Naive thymus-derived CD8-positive, alpha-beta T cell (primary cell): ENCODE measurements at places on chromosomes 7 and 10.

GRCh38 chr7:43391518-43391917, 191.4 kb upstream of the STK17A start:
- DNase-seq = no peak

GRCh38 chr10:53325066-53325465, 552.5 kb upstream of the MBL2 start:
- DNase-seq = no peak

DNA sequence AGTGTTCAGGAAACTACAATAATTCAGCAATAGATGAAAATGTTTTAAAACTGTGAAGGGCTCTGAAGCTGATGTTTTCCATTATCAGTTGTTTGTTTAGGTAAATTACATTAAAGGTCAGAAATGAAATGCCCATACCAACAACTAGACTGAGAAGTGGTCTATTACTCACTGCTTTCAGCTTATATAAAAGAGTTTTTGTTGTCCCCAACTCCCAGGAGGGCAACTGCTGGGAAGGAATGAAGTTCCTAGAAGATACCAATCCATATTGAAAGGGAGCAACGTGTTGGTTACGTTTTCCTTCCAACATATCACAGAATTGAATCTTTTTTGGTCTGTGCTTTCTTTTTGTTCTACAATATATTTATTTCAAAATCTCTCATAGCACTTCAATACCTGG, 330.6 kb upstream of the LRRN3 start:
- no peak for DNase-seq

GRCh38 chr10:109861081-109861480, 62.2 kb downstream of the XPNPEP1 start:
- no peak for DNase-seq

DNA sequence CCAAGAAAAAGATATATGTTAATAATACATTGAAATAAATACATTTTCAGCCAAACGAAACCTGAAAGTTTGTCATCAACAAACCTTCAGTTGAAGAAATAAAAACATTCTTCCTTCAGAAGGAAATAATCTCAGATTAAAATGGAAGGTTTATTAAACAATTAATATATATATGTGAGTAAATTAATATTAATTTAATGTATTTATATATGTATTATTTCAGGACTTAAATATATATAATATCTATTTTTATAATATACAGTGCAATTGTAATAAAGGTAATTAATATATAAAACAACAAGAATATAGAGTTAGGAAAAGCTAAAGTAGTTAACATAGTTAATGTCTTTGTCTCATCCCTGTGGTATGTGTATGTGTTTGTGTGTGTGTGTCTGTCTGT, 102.2 kb upstream of the CDC14C start:
- no peak for DNase-seq

DNA sequence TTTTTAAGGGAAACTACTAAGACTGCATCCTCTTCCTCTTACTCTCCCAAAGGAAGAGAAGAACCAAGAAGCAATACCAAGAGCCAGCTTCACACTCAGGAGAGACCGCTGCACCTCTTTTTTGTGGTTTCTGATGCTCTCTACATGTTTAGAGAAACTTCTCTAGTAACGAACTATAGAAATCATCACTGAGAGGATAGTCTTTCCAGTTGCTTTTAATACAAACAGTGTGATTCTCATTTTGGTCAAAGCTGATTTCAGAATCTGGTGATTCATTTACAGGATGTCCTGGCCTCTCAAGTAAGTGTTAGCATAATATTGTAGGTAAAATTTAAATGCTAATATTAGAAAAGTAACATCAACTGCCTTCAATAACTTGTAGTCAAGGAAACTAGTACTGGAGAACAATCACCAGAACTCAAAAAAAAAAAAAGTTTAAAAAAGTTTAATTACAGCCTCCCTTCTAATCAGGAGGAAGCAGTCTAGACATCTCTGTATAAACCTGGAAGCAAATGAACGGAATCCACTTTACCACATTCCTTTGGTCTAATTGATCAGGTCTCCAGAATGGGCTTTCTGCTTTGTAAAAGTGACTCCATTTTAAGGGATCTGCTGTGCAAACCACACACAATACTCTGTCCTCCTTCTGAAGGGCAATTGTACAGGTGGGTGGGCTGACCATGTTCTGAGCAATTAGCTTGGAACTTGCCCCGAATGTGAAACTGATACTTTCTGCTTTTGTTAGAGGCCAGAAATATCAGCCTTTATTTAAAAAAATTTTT, 3.0 kb downstream of the LAMB1 start:
- no peak for DNase-seq

DNA sequence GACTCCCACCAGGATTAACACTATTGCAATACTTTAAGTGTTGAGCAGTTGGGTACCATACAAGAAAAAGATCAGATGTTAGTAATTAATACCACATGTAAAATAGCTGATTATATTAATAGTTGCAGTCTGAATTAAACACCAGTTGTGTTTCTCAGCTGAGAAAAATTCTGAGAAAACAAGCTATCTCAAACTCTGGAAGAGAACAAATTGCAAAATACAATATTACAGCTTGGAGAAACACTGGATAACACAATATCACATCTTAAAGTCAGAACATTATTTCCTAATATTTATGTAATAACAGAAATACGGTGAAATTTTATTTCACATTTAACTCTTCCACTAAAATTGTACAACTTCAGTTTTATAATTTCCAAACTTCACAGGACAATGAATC, 9.2 kb downstream of the SNX13 start:
- no peak for DNase-seq

GRCh38 chr10:95728526-95728925, 27.4 kb upstream of the ENTPD1 start:
- no peak for DNase-seq

GRCh38 chr10:85599081-85599480, 767.5 kb downstream of the GRID1 start:
- DNase-seq = no peak

DNA sequence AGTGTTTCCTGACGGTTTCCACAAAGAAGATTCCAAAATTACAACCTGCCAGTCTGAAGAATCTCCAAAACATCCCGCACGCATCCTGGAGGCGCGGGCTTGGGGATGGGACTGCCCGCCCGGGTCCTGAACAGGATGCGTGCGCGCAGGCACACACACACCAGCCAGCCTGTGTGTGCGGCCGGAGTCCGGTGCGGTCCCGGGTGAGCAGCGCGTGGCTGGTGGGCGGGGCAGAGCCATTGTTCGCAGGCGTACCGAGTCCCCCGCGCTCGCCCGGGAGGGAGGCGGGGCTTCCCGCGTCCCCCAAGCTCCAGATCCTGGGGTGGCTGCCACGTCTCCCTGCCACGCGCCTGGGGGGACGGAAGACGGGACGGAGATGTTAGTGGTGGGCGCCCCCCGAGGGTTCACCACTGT, 675 bp upstream of the SCD start:
- peak; percentile 39 for DNase-seq

- no peak for DNase-seq
These were observed 59.5 kb upstream of the HECTD2 start for GRCh38 chr10:91350651-91351081.

DNA sequence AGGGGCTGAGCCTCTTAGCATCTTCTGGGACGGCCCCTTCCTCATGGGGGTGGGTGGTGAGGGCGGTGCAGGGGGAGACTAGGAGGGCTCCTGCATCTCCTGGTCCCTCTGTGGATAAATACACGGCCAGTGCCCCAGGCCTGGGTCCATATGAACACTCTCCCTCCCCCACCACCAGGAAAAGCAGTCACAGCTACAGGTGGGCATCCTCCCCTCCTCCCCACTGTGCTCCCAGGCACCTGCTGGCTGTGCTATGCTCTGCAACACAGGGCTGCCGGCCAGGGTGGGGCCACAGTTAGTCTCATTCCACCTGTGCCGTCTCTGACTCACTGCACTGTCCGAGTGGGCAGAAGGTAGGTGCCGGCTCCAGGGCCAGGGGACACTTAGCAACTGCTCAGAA, 87.3 kb upstream of the INSIG1 start:
- DNase-seq = no peak

DNA sequence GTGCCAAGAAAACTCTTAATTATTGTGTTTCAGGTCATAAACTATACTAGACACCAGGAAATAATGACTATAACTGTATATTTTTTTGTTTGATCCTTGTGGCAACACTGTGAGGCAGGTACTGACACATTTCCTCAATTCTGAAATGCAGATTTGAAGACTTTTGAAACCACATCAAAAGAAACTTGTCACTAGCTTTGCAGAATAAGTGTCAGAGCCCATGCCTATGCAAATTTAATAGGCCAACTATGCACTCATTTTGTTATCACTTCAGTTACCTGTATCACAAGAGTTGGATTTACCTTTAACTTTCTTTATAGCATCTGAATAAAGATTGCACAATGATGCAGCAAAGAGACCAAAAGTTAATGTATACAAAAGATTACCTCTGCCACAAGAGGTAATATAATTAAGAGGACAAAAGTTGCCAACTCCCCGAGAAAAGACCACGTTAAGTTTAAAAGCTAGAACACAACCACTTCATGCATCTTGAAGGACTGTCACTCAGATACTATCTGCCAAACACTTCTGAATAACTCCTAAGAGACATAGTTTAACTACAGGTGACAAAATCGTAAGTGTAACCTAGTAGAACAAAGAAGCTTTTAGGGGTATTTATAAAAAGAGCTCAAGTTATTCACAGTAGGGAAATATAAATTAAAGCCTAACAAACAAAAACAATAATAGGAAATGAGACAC, 80.5 kb downstream of the ELAPOR2 start:
- DNase-seq = peak; percentile 90

- DNase-seq = no peak
These were observed 348.8 kb downstream of the RNLS start for GRCh38 chr10:88234297-88234696.

DNA sequence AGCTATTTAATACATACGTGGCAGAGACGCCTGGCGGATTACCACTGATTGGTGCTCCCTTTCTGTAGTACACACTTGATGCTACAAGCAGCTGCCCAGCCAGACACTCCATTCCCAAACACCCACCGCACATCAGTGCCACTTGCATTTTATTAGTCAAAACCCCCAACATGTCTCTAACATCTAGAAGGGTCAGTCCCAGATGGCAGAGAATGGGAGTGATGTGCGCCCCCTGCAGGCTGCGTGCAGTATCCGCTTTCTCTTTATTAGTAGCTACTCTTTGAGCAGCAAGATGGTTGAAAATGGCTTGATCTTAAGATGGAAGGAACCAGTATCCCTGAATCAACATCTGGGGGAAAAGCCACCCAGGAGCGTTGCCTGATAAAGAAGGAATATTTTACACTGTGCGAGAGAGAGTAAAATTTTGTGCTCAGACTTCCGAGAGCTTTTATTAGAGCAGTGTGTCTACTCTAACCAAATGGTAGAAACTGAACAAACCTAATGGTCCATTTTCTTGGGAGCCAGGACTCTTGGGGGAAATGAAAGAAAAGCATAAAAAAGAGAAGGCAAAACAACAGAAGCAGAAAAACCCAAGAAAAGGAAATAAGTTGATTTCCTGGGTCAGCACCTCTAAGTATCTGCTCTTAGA, 78.3 kb downstream of the ST8SIA6 start:
- DNase-seq = no peak

GRCh38 chr7:149879271-149879743, 5.5 kb downstream of the ATP6V0E2 start:
- no peak for DNase-seq

GRCh38 chr10:102764470-102765161, 20.9 kb downstream of the WBP1L start:
- DNase-seq = no peak

DNA sequence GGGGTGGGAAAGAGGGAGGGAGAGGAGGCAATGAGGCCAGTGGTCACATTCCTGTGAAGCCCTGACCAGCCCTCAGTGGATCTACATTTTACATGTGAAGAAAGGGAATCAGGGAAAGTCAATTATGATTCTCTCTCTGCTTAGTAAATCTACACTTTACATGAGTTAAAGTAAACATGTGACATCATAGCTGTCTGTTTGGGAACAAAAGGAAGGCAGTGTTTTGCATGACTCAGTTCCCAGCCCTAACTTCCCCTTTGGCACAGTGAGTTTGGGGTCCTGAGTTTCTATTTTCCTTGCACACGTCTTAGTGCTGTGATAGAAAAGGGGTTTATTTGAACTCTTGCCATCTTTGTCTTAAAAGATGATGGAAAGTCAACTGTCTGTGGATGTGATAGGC, 615.1 kb downstream of the SDK1 start:
- DNase-seq = no peak

- no peak for DNase-seq
These were observed 2.6 kb upstream of the C10orf120 start for GRCh38 chr10:122702275-122702674.

DNA sequence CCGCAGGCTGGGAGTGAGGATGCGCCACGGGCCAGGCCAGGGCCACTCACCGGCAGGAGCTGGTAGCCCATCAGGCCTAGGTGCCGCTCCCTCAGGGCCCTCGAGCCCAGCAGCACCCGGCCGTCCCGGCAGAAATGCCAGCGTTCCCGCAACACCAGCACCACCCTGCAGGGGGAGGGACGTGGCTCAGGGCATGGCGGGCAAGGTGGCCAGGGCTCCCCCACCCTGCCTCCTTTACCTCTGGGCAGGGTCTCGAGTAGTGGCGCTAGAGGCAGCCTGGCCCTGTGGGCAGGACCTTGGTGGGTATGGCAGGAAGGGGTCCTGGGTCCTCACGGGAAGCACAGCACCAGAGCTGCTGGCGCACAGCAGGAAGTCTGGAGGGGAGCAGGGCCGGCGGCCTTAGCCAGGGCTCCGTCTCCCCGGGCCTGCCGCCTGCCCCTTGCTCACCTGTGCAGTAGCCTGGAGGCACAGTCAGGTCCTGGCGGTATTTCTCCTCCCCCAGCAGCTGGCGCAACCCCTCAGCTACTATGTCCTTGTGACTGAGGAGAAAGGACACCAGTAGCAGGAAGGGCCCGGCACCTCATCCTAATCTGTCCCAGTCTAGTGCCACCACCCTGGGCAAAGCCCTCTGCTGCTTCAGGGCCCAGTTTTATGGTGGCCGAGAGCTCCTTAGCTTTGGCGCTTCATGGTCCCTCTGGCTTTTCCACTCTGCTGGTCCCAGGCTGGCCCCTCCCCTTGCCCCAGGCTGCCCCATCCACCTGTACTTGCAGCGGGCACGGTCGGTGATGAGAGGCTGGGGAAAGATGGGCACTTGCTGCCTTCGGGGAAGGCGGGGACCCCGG, 3.5 kb downstream of the FASTK start:
- DNase-seq = no peak

GRCh38 chr7:154858836-154859537, 143.9 kb downstream of the PAXIP1 start:
- DNase-seq = no peak

DNA sequence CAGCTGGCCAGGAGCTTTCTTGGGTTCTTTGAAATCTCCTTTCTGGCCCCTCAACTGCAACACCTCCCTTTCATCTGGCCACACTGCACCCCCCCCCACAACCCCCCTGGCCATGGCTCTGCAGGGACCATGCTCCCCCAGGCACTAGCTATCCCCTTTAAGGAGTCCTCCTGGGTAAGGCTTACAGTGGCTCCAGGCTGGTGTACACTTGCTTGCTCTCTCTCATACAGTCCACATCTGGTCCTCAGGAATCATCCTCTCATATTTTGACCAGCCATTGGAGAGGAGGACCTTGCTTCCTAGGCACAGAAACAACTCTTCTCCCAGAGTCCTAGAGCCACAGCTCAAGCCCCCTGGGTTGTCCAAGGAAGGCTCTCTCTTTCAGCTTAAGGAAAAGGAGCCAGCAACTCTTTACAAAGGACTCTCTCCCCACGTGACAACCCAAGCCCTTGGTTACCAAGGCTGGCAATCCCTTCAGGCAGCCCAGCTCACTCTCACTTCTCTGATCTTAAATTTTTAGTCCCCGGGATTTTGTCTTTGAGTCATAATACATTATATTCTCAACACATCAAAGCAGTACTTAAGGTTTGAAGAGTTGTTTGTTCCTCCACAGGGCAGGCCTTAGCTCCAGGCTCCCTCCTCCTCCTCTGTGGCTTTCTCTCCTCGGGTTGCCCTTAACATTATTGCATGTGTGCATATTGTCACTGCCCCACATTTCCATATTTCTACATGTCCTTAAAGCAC, 9.9 kb downstream of the GARIN1A start:
- DNase-seq = no peak
